Bronchial epithelial cell (primary cell): ENCODE measurements at places on chromosomes 3 and 15. TPM values are rescaled to one million over a fixed set of nuclear protein-coding genes. Genes with fewer than 3 reads are reported as not detected.

GRCh38 chr3:194405766-194406165 is 6.7 kb upstream of the GP5 start:
- DNase-seq: no peak

DNA sequence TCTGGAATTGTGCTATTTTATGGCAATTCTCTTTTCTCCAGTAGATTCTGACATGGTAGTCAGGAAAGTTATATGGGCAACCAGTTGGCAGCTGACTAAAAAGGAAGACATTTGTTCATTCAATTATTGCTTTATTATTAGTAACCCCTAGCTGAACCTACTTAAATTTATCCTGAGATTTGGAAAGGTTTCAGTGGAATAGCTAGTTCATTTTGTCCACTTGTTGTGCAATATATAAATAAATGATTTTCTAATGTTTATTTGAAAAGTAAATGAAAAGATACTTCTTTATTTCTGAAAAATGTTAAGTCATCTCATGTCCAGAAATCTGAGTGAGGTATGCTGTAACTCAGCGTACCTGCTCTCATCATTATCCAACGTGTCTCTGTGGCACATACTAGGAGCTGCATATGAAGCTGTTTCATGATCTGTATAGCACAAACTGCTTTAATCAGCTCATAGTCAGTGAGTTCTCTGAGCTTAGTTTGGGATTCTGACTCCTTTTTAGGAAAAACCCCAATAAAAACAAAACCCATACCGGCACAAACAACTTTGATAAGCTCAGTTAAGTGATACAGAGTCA is 35.9 kb downstream of the RARB start:
- no peak for DNase-seq

GRCh38 chr15:77819048-77819850 is 186.5 kb upstream of the LINGO1 start:
- DNase-seq: no peak

DNA sequence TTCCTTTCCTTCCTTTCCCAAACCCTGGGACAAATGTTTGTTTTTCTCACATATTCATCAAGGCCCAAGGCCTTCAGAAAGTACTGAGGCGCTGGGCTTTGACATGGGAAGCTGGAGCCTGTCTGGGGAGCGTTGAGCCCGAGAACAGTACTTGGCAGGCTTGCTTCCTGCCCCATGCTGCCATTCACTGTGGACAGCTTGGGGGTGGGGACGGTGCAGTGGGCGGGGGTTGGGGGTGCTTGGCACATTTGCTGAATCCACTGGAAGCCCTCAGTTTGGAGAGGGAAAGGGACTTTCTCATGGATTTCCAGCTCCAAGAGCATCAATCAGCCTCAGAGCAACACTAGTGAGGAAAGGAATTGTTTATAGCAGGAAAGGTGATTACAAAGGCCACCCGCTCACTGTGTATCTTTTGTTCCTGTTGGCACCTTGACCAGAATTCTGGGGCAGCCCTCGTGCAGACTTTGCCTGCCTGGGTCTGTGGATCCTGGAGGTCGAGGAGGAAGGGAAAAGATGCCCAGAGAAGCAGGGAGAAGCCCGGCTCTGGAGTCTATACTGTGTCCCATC is 199.8 kb upstream of the RGMA start:
- no peak for DNase-seq

DNA sequence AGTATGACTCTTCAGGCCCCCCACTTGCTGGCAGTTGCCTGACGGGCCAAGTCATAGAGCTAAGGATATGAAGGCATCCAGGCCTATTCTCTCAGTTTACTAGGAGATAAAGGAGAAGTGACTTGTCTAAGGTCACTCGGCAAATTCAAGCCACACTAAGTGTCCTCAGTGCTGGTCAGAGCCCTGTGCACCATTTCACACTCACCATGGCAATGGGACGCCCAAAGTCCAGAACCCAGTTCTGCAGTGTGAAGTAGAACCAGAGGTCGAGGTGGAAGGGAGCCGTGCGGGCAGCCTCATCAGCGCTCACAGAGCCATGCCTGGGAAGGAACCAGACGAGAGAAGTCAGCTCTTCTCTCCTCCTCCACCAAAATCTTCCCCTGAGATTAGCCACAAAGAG is 11.2 kb downstream of the CLN6 start:
- DNase-seq: no peak

The CTXN2 gene
- total RNA-seq: not detected in 2 replicates

DNA sequence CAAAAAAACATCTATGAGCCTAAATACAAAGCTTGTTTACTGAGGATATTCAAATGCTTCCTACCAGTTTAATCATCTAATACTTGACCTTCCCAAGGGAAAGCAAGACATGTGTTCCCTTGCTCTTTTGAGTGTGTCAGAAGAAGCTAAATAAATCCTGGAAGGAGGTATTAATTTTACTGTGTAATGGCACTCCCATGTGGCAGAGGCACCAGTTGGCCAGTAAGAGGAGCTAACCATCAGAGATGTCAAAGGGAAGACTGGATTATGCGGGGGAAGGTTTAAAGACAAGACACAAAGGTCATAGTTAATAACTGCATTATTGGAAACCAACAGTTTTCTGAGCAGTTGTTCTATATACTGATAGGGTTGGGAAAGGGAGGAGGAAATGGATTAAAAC is 125.1 kb downstream of the SUCLG2 start:
- DNase-seq: no peak

DNA sequence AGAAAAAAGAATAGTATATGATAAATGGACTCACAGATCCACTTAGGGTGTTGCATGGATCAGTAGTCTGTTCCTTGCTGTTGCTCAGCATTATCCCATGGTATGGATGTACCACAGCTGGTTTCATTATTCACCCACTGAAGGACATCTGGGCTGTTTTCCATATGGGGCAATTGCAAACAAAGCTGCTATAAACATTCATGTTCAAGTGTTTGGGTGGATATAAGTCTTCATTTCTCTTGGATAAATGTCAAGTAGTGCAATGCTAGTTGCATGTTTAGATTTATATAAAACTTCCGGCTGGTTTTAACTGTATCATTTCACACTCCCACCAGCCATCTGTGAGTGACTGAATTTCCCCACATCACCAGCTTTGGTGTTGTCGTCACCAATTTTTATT is 137.7 kb downstream of the ASB7 start:
- no peak for DNase-seq

- peak; percentile 46 for DNase-seq
Measured at GRCh38 chr3:139534992-139535879, 4.3 kb downstream of the RBP1 start.

DNA sequence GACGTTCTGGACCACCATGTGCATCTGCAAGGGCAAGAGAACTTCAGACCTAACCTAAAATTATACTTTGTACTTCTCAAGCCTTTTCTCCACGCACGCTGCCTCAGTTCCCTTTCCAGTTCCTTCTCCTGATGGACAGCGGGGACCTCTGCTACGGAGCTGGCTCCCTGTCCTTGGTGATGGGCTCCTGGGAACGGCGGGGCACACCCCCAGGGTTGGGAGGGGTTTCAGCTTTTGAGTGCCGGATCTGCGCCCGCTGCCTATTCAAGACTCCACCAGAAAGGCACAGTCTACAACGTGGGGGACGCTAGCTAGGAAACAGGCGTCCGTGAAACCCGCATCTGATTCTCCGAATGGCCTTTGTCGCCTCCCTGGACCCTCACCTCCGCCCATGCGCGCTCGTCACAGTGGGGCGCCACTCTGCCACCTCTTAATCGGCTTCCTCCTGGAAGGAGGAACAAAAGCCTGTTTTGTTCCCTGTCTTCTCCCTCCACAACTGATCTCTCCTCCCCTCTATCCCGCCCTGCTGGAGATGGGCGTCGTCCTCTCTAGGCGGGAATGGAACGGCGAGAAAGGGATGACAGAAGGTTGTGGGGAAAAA is 2.2 kb downstream of the GPR149 start:
- no peak for DNase-seq

DNA sequence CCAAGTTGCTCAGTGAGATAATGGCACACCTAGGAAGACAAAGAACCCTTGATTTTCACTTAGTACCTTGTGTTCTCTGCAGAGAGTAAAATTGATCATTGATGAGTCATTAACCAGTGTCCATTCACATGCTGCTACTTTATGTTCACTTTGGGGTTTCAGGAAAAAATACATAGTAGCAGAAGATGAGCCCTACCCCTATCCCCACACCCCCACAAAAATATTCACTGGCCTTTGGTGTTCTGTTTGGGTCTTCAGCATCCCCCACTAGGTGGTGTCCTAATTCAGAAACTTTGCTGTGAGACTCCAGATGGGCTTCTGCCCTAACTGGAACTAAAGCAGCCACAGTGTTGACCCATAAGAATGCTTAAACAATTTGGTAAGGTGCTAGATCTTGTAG is 178.8 kb downstream of the KLHL25 start:
- DNase-seq: peak; percentile 16
